Retina (tissue), 1 donor: ENCODE measurements at places on chromosomes 12 and 14.
A peak's percentile ranks its signal among the peaks of the same experiment; 100 is the strongest.

- DNase-seq: no peak
Measured at GRCh38 chr12:27257104-27257843, 13.2 kb downstream of the STK38L start.

- no peak for DNase-seq
Measured at GRCh38 chr12:46490635-46491034, 118.1 kb upstream of the SLC38A2 start.

- no peak for DNase-seq
Measured at GRCh38 chr14:100484531-100485267, 102.5 kb downstream of the BEGAIN start.

DNA sequence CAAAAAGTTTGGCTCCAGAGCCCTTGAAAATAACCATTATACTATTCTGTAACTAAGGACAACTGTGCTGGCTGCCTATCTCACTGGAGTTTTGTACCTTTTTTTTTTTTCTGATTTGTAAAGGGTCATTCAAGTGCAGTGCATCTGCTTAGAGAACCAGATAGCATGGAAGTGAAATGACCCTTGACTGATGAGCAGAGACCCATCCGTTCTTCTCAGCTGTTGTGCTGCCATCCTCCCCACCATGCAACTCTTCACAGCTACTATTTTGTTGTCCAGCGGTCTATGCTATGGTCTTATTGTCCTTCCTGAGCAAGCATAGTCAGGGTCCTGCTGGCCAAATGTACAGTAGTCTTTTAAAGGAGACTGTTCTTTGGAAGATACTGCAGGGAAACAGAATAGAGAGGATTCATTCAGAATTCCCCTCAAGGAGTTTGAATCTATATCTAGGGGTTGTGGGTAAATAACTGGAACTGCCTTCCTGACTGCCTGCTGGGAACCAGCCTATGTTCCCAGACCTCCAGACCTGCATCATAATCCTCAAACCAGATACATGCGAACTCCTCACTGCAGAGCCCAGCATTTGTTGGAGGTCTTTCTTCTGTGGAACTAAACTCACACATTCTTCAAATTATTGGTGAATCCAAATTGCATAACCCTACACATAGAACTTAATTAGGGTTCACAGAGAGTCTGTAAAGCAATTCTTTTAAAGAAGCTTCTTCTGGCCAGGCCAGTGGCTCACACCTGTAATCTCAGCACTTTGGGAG is 41.1 kb downstream of the GPR19 start:
- DNase-seq: peak; percentile 30

- DNase-seq: peak; percentile 85
Measured at GRCh38 chr14:100709289-100710284, 17.1 kb upstream of the DLK1 start.

GRCh38 chr12:49091056-49091835 is 3.4 kb downstream of the DHH start:
- DNase-seq: peak; percentile 50

GRCh38 chr12:19222558-19222957 is 93.0 kb downstream of the PLEKHA5 start:
- DNase-seq: no peak

DNA sequence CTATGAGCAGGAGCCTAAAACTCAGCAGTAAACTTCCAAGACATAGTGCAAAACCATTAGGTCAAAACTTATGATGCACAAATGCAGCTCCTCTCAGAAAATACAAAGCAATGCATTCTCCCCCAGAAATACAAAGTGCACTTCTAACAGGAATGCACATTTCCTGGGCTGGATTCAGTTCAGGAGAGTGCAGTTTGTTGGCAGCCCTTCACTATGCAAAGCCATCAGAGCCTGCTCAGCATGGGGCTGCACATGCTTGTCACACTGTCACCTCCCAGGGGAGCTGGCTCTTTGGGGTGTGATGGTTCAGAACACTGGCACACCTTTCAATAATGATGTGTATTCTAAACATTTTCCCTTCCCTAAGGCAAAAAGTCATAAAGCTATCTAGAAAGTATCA is 110.4 kb downstream of the KCNK10 start:
- no peak for DNase-seq

DNA sequence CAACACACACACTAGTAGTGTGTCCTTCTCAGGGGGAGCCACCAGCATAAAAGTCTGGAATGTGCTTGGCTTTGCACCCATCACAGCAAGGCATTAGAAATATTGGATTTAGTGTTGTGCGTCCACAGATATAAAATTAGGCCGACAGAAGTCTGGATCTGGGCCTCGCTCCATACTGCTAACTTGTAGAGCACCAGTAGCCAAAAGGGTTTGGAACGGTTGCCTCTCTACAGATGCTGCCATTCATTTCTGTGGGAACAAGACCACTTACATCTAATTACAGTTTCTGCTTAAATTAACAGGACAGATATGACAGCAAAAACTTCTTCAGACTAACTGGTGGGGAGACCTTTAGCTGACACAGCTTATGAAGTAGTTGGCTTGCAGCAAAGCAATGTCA is 94.2 kb downstream of the EXOC5 start:
- no peak for DNase-seq
